NCI-H187 treated with DMSO at 0.1 percent for 48 hours (cell line): ENCODE measurements at places on chromosomes 3 and 15.

DNA sequence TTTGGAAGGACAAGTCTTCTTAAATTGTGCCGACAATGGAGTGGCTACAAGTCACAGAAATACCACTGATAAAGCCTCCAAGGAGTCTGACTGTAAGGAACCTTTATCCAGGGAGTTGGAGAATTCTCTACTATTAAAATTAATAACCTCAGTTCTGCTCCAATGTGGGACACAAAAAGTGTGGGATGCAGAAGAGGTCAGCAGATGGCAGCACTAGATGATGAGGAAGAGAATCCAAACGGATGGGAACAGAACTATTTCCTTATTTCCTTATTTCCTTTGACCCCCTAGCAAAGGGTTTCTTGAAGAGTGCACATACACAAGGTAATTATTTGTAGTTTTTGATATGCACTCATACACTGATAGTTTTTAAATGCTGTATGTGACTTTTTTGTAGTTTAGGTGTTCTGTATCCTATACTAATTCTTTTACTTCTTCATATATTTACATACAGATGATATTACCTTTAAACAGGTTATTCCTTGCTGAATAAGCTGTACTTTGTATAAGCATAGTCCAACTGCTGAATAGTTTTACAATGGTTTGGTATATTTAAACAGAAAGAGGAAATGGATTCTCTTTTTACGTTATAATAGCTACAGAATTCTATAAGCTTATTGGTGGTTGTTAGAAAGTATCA is 25.6 kb upstream of the NLGN1 start:
- no peak for DNase-seq

GRCh38 chr3:149567381-149567780 is 90.4 kb downstream of the WWTR1 start:
- DNase-seq: no peak

DNA sequence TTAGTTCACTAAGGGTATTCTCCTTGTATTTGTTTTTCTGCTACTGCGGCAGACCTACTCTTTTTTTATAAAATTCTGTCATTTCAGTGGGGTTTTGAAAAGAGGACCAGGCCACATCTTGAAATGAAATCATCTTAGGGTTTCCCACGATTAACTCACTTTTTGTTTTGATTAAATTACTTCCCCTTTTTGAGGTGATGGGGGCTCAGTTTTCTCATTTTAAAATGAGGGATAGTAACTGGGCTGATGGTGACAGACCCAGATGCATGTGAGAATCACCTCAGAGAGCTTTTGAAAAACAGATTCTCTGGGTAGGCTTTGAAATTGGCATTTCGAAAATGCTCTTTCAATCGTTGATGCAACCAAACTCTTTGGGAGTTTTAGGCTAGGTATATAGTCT is 24.2 kb downstream of the UBE2Q2 start:
- DNase-seq: no peak

GRCh38 chr3:37526511-37526910 is 335.2 kb upstream of the CTDSPL start:
- DNase-seq: no peak

DNA sequence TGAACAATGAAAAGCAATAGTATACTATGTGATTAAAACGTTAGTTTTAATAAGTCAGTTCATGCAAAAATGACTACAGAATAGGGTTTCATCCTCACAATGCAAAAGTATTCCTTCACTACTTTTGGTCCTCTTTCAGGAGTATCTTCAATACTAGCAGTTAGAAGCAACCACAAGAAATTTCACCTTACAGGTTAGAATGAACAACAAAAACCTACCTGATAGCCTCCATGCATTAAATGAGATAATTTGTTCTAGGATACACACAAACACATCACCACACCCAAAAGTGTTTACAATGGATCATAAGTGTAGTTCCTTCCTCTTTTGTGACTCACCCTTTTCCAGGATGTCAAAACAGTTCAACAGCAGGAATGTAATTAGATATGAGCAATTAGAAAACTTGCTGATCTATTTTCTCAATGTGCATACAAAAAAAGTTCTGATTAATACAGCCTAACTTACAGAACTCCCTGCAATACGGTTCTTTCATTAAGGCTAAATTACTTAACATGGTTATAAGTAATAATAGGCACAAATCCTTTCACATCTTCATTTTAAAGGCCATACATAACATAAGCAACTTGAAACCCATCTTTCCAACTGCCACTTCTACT is 21.6 kb downstream of the UACA start:
- DNase-seq: no peak

DNA sequence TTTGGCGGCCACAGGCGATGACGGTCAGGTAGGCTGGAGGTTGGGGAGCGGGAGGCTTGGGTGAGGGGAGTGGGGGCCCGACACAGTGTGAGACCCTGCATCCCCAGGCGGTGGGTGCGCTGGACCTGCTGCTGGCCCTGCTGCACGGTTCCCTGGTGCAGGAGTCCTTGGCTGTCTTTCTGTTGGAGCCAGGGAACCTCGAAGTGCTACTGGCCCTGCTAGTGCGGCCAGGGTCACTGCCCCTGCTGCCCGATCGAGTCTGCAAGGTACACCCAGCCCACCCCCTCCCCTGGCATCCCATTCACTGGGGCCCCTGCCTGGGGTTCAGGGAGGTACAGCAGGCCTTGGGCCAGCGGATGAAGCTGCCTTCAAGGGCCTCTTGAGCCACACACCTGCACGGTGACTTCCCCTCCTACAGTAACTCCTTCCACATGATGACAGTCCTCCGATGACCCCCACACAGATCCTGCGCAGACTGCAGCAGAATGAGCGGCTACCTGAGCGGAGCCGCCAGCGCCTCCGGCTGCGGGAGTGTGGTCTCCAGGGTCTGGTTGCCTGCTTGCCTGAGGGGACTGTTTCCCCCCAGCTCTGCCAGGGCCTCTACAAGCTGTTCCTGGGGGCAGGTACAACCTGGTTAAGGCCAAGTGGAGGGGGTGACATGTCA is 19.5 kb downstream of the NBEAL2 start:
- no peak for DNase-seq

- no peak for DNase-seq
These were observed 100.0 kb upstream of the IGF1R start for GRCh38 chr15:98548139-98548971.

DNA sequence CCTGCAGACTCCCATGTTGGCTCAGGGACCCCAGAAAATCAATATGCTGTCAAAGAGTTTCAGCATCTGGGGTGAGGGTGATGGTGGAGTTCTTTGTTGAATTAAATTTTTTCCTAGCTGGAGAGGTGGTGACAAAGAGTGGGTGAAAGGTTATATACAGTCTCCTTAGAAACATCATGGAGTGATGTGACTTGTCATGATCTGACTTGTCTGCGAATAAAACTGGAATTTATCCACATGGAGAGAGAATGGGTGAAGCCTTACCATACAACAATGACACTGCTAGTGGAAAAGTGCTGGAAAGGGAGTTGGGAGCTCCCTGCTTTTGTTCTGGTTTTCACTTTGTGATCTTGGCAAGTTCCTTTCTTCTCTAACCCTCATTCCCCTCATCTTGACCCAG is 75.0 kb downstream of the ARNT2 start:
- DNase-seq: no peak

DNA sequence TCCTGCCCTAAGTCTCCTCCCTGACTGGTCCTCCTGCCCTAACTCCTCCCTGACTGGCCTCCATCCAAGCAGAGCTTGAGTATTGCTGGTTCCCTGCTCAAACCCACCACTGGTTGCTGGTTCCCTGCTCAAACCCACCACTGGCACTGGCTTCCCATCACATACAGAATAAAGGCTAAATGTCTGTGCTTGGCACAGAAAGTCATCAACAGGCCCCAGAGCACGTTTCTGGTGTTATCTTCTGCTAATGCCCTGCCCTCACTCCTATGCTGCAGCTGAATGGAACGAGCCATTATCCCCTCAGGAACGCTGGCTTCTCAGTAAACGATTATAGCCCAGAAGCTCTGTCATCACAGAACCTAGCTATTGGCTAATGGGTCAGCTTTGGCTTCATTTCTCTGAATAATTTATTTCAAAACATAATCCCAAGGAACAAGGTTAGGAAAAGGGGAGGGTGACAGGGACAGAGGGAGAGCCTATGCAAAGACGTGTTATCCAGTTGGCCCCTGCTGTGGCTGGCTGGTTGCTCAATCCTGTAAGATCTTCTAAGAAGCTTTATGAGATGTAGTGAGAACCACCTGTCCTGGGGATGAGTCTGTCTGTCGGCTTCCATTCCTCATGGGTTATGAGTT is 6.3 kb upstream of the MUC20 start:
- DNase-seq: no peak

DNA sequence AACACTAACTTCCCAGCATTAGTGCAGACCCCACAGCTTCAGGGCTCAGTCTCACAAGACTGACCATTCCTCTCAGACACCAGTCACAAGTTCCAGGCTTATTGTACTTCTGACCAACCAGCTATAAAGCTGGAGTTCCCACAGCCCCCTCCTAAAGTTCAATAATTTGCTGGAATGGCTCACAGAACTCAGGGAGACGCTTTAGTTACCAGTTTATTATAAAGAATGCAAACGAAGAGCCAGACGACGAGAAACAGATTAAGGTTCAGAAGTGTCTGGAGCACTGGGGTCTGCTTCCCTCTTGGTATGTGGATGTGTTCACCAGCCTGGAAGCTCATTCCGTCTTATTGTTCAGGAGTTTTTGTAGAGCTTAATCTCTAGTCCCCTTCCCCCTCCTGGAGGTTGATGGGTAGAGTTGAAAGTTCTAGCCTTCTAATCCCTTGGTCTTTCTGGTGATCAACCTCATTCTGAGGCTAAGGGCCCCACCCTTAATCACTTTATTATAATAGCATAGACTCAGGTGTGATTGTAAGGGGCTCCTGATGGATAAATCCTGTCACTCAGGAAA is 4.8 kb upstream of the CSRNP1 start:
- no peak for DNase-seq

DNA sequence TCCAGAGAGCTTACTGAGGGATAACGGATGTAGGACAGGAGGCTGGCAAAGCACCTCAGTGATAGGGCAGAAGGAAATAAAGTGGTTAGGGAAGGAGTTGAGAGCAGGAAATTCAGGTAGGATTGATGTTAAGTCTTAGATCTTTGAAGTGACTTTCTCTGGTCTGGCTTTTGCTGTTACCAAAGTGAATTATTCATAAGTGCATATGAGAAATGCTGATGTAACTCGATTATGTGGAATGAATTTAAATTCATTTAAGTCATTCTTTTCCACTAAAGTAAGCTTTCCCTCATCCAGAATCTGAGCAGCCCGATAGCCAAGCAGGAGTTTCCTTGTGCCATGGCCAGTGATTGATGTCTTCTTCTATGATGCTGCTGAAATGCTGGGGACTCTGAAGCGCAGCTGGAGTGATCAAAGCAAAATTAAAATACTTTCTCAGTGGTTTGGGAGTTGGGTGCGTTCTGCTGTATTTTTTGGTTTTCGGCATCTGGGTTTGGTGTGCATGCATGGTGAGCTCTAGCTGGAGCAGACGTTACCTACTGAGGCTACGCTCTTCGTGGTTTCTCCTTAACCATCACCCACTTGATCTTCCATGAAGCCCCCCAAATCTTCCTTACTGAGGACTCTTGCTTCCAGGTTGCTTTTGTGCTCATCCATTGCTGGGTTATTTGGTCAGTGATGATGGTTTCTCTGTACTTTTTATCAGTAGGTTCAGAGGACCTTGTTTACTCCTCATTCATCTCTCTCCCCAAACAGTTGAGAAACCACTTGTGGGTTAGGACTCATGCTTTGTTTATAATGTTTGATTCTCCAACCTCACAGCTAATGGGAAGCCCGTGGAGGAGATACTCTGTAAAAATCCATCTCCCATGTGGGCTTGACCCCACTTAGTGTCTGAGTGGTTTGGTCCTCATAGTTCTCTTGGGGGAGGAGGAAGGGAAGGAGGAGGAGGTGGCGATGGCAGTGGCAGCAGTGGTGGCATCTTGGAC is 72.5 kb downstream of the IGF1R start:
- DNase-seq: no peak

DNA sequence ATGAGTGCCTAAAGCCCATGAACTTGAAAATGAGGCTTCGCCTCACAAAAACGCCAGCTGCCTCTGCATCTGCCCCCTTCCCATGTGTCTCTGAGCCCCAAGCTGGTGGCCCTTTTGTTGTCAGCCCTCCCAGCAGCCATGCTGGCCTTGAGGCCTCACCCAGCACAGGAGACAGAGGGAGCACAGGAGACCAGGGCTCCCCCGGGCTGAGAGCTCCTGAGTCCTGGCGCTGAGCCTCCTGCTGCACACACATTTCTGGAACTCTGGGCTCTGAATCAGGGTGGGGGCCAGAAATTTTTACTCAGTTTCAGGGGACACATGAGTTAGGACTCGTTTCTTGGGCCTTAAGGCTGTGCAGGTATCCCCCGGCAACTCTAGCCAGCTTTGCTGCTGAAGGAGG is 56.4 kb upstream of the ACAD9 start:
- DNase-seq: no peak

DNA sequence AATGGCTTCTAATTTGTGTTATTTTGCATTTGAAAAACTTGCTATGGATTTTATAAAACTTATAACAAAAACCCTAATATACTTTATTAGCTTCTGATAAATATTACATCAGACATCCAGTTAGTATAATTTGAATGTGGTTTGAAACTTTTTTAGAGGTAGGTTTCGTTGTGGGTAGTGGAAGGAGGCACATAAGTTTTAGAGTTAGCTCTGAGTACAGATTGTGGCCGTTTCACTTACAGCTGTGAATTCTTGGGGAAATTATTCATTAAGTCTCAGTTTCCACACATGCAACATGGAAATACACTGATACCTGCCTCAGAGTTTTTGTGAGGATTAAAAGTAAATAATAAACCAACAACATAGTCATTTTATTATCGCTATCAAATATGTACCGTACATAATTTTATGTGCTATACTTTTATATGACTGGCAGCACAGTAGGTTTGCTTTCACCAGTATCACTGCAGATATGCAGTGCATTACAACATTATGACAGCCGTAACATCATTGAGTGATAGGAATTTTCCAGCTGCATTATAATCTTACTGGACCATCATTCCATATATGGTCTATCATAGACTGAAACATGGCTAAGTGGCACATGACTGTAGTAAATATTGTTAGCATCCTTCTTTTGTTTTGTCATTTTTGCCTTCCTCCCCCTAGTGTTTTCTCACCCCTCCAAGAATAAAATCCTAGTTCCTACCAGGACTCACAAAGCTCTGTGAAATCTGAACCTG is 175.6 kb downstream of the AKAP13 start:
- no peak for DNase-seq

- no peak for DNase-seq
These were observed 27.7 kb downstream of the CCDC54 start for GRCh38 chr3:107404727-107405469.
